ENCODE measurements at places on chromosomes 16 and 17.
A peak's percentile ranks its signal among the peaks of the same experiment; 100 is the strongest.

GRCh38 chr17:8803531-8804420 lies 4.6 kb upstream of the MFSD6L start:
- no peak for DNase-seq

GRCh38 chr16:70466805-70467076 lies 12.3 kb downstream of the FCSK start:
- DNase-seq: no peak

DNA sequence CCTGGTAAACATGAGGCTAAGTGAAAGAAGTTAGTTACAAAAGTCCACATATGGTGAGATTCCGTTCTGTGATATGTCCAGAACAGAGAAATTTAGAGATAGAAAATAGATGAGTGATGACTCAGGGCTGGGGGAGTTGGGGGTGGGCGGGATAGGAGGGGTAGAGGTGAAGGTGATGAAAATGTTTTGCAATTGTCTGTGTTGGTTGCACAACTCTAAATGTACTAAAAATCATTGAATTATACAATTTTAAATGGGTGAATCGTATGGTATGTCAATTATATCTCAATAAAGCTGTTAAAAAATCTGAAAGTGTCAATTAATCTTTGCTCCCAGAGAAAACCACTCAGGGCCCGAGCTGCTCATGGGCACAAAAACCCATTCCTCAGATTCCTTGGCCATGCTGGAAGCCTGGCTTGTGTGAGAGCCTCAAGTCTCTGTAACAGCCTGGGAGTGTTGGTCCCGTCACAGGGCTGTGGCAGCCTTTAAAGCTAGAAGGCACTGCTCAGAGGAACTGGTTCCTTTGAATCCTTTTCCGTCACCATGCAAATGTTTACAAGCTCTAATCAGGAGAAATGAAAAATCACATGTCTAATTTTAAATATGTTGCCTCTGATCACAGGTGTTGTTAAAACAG lies 225.3 kb downstream of the WWOX start:
- no peak for DNase-seq

GRCh38 chr17:77393274-77393600 lies 252.5 kb downstream of the SEC14L1 start:
- no peak for DNase-seq

- no peak for DNase-seq
These were observed 183.0 kb downstream of the FOXL1 start for GRCh38 chr16:86761111-86762031.

GRCh38 chr17:58521680-58522079 lies 7.2 kb upstream of the MTMR4 start:
- no peak for DNase-seq

DNA sequence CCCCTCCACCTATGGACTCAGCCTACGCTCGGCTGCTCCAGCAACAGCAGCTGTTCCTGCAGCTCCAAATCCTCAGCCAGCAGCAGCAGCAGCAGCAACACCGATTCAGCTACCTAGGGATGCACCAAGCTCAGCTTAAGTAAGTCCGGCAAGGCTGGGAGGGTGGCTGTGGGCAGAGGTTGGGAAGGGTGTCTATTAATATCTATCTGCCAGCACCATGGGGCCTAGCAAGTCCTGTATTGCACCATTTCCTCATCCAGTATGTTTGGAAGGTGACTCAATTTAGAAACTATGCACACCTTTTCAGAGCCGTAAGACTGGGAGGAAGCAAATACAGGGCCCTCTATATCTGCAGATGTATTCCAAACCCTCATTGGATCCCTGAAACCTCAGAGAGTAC lies 45.0 kb upstream of the ARHGAP44 start:
- no peak for DNase-seq

DNA sequence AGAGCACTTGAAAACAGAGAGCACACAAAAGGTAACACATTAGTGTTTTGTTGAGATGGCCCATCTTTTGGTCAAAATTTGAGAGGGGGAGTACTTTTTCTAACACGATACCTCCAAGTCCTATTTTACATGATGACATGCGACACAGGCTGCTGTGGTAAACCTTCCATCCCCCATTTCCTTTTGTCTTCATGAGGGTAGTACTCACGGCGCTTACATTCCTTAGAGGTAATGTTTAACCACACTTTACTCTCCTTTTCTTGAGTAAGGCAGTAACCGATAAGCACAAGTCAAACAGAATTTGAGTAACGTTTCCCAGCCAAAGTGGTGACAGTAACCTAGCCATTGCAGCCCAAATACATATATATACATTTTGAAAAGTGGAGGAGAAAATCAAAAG lies 35.8 kb upstream of the PITPNM3 start:
- DNase-seq: no peak

GRCh38 chr17:32875230-32875917 lies 1.6 kb downstream of the MYO1D start:
- DNase-seq: no peak

GRCh38 chr17:81349397-81350319 lies 45.6 kb upstream of the BAHCC1 start:
- DNase-seq: no peak

- no peak for DNase-seq
These were observed 194.5 kb downstream of the RPTOR start for GRCh38 chr17:80738987-80739730.

GRCh38 chr16:48745541-48745940 lies 135.6 kb upstream of the N4BP1 start:
- DNase-seq: no peak

- DNase-seq: no peak
These were observed 4.0 kb downstream of the CBFA2T3 start for GRCh38 chr16:88973007-88973410.

DNA sequence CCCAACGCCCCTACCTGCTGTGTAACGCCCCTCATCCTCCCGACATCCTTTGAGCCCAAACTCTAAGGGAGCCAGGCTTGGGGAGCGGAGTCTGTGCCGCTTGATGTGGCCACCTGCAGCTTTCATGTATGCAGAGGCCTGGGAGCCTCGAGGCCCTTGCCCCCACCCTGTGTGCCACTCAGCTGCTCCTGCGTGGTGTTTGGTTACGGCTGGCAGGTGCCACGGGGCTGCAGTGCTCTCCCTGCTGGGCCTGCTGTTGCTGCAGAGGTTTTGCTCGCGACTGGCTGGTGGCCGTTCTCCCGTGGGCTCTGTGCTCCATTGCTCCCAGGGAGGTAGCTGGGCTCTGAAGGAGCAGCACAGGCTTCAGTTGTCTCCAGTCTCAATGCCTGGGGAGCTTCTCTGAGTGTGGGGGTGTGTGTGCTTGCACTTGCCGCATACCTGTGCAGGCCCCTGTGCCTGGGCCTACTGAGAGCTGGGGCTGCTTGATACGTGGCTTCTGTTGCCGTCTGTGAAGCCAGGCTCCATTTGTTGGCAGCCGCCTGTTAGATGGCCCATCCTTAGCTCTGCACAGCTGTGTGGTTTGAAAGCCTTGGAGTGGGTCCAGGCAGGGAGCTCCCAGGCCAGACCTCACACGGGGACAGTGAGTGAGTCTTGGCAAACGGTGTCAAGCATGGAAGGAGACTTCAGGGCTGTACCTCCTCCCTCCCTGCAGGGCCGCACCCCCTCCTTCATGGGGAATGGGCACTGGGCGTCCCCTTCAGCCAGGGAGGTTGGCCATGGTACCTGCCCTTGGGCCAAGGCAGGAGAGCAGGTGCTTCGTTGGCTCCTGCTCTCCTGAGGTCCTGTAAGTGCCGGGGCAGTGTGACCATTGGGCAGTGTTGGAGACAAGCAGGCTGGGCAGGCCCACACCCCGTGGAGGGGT lies 47.2 kb downstream of the PDPK1 start:
- DNase-seq: no peak

GRCh38 chr17:2102931-2103809 lies 48.3 kb downstream of the HIC1 start:
- no peak for DNase-seq

DNA sequence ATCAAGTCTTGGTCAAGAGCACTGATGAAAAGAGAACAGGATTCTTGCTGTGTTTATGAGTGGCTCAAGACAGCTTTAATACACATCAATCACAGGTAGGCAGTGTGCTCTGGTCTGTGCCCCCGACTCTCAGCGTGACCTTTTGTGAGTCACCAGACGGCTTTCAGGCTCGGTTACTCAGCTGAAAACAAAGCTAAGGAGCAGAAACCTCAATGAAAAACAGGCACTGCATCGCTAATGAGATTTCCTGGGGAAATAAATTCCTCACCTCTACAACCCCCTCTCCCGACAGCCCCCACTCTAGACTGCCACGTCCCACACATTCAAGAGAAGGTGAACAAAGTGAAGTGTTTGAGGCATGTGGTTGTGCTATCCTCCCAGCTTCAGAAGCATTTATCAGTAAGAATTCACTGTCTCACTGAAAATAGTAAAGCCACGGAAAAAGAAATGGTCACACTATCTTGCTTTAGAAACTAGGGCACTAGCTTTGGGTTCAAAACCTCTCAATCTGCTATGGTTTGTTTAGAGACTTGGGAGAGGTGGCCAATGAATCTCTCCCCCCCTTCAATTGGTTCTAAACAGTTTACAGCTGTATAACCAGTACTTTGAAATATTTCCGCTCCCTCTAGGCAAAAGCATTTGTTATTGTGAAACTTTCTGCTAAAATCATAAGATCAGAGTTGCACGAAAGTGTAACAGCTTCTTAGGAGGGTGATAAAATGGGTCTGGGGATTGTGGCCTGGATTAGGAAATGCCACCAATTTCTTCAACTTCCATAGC lies 199.5 kb upstream of the PMFBP1 start:
- DNase-seq: no peak

GRCh38 chr16:59144326-59144725 lies 410.2 kb upstream of the GOT2 start:
- no peak for DNase-seq

- DNase-seq: no peak
These were observed 24.8 kb upstream of the ERN1 start for GRCh38 chr17:64154717-64155116.

- no peak for DNase-seq
These were observed 15.2 kb downstream of the CDH5 start for GRCh38 chr16:66381585-66382170.

DNA sequence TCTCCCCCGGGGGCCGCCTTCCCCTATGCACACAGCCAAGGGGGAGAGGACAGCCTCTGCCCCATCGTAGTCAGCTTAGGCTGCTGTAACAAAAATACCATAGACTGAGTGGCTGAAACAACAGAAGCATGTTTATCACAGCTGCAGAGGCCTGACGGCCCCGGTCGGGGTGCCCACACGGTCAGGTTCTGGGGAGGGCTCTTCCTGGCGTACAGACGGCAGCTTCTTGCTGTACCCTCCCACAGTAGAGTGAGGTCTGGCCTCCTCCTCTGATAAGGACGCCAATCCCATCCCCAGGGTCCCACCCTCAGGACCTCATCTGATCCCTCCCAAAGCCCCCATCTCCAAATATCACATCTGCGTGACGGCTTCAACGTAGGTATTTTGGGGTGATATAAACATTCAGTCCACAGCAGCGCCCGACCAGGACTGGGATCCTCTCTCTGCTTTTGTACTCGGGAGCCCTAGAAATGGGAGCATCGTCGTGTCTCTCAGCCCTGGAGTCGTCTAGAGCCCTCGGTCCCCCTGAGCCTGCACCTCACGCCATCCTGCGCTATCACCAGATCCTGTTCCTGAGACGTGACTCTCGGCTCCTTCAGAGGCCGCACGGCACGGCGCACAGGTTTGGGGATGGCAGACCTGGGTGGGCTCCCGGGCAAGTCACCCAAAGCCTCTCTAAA lies 67.8 kb downstream of the RPH3AL start:
- peak; percentile 69 for DNase-seq

GRCh38 chr17:66420961-66421371 lies 118.6 kb downstream of the PRKCA start:
- no peak for DNase-seq

DNA sequence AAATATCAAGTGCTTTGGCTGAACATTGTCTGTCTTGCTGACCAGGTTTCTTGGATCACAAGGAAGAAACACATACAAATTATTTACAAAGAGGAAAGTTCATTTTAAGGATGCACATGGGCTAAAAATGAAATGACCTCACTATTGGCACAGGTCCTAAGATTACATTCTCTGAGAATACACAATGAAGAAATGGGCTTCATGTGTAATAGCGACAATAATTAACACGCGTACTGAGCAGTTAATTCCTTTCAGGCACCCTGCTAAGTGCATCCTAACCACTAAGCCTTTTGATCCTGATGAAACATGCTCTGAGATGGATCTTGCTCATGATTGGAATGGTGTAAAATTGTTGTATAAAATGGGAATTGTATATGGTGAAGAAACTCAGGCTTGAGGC lies 429.0 kb downstream of the HS3ST4 start:
- DNase-seq: no peak

DNA sequence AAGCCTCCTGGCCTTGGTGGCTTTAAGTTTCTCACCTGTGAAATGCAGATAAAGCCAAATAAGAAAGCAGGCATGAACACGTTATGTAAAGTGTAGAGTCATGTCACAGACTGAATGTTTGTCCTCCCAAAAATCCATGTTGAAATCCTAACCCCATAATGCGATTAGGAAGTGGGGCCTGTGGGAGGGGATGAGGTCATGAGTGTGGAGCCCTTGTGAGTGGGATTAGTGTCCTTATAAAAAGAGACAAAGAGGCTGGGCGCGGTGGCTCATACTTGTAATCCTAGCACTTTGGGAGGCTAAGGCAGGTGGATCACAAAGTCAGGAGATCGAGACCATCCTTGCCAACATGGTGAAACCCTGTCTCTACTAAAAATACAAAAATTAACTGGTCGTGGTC lies 19.5 kb upstream of the C16orf78 start:
- DNase-seq: no peak

DNA sequence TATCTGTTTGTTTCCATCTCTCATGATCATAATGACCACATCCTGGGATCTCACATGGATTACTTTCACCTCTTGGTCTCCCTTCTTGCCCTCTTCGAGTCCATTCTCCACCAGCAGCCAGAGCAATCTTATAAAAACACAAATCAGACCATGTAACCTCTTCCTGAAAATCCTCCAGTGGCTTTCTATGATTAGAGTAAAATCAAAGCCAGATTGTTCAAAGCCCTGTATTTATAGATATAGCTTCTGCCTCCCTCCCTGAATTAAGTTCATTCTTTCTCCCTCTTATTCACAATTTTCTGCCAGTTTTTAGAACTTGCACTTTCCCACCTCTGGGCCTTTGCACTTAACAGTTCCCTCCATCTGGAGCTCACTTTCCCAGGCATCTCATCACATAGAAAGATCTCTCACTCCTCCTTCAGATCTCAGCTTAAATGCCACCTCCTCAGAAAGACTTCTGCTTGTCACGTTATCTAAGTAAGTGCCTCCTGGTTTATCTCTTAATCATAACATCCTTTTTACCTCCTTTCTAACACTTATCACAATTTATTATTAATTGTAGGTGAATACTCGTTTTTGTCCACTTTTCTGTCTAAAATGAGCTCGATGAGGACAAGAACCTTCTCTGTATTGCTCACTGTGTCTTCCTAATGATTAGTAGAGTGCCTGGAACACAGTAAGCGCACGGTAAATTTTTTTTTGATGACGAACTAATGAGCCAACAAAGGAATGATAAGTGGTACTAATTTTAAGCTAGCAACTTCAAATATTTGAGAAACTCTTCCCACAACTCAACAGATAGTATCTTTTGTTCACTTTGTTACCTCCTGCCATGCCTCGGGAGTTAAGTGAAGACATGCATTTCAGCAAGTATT lies 80.5 kb downstream of the CYB561 start:
- DNase-seq: no peak

DNA sequence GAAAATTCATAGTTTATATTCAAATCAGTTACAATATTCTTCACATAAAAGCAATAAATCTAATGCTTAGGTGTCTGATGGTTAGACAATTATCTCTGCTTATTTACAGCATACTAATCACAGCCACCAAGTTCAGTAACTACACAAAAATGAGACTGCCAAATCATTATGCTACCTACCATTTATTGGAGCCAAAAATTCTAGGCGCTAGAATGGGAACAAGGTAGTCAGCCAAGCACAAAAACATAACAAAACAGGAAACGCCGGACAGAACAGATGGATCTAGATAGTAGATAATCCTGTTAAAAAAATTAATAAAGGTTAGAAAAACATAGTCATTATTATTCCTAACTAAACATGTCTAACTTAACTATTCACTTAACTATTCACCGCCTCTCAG lies 3.6 kb downstream of the ARL6IP1 start:
- no peak for DNase-seq

Measured in suprapubic skin (tissue), 4 donors.